ENCODE measurements at places on chromosomes 2 and 18.

- no peak for DNase-seq
Measured at GRCh38 chr2:55159037-55159651, 72.9 kb downstream of the CLHC1 start.

DNA sequence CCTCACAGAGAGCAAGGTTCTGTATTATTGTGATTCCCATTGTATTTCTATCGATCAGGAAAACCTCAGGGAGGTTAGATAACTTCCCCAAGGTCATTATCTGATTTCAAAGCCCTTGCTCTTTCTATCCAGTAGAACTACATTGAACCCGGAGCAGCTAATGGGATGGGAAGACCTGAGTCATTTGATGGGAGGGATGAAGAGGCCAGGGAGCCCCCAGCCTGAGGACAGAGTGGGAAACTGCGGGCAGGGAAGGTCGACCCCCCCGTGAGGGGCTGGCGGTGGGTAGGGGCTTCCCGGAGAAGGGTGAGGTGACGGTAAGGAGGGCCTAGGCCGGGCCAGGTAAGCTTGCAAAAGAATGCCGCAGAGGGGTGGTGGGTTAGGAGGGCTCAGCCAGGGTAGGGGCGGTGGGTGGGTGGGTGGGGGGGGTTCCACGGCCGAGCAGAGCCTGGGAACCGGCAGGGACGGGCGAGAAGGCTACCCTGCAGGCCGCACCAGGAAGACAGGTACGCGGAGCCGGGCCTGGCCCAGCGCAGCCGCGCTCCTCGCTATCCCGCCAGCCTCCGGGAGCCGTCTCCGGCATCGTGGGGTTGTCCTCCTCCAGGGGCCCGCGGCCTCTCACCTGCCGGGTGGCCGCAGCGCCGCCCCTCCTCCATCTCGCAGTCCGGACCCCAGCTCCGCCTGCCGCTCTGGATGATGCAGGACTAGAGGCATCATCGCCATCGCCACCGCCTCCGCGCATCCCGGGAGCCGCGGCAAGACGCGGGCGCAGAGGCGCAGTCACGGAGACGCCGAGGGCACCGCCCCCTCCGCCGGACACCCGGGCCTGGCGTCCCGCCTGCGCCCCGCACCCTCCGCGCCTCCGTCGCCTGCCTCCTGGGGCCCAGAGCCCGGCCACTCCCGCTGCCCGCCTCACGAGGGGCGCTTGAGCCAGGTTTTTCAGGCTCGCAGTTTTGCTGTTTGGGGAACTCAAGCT, at the start of gene GPR75:
GPR75 (minus strand) TSS at position 762 of the 976 bp plus-strand sequence. CDS start 5,211 bp downstream, outside the sequence.
- no peak for DNase-seq

DNA sequence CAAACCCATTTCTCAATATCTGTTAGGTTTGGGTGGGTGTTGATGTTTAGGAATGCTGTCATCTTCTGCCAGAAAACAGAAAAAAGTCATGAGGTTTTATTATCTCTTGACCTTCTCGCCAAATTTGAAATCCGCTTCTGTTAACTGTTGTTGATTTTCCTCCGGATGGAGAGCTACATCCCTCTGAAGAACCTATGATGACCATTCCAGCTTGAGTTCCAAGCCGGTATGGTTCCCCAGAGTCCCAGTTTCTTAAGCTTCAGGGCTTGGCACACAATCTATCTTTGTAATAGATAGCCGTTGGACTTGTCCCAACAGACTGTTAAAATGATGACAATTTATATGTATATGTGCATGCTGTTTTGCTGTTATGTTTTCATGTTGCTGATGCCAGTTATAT, 1201.0 kb downstream of the LRP1B start:
- no peak for DNase-seq

DNA sequence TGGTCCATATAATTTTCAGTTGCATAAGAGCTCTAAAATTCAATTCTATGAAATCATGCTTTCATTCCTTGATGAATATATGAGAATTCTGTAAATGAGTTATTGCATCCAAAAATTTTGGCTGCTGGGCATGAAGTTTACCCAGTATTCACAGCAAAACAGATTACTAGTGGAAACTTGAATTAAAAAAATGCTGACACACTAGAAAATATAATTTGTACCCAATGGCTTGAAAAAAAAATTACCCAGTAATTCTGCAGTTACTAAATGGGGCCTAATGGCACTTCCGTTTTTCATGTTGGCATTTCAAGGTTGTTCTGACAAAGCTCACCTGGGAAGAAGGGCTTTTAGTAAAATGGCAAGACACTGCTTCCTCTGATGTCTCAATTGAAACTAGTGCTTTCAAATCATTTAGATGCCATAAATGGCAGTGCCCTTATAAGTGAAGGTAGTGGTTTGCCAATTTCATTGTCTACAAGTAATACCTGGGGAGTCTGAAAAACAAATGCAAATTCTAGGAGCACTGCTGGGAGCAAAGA, 343.6 kb downstream of the TDRD15 start:
- DNase-seq: no peak

Measured in epithelial cell of proximal tubule (primary cell).